NCI-H2171 (cell line): ENCODE measurements at places on chromosomes 1 and 21.

DNA sequence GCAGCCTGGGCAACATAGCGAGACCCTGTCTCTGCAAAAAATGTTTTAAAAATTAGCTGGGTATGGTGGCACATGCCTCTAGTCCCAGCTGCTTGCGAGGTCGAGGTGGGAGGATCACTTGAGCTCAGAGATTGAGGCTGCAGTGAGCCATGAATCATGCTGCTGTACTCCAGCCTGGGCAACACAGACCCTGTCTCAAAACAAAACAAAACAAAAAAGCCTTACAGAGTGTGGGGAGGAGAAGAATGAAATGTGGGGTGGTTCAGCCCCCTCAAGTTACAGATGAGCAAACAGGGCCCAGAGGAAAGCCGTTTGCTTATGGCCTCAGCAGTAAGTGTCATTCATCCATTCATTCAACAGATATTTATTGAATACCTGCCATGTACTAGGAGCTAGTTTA, 40.7 kb downstream of the RPS6KA1 start:
- no peak for DNase-seq

- no peak for DNase-seq
These were observed 22.6 kb upstream of the FCGR2A start for GRCh38 chr1:161482610-161483009.

- DNase-seq: no peak
These were observed 120.1 kb upstream of the NR5A2 start for GRCh38 chr1:199907361-199907760.

GRCh38 chr1:9628541-9629444, 22.7 kb upstream of the PIK3CD start:
- DNase-seq: no peak

DNA sequence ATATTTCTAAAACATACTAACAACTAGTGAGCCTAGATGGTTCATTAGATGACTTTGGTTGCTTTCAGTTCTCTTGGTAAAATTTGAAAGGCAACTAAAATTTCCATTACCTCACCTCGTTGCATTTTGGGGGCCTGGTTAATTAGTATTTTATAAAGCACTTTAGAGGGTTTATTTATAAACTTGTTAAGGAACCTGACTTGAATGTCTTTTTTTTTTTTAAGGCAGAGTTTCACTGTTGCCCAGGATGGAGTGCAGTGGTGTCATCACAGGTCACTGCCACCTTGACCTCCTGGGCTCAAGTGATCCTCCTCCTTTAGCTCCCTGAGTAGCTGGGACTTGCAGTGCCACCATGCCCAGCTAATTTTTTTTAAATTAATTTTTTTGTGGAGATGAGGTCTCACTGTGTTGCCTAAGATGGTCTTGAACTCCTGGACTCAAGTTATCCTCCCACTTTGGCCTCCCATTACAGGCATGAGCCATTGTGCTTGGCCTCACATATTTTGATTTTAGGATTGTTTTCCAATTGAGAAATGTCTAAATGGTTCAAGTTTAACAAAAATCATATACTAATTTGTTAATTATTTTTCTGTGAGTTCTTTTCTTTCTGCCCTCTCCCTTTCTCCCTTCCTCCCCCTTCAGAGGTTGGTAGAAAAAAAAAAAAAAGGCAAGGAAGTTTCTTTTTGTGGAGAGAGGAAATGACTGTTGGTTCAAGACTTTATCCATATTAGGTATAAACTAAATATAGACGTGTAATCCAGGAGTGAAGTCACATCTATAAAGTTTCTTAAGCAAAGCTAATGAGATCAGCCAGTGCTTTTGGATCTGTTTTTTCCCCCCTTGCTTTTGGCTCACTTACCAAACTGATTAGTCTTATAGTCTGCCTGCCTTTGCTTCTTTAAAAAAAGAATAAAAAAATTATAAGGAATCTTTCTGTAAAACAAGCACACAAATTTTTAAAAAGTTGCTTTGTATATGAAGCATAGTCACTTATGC, 24.7 kb downstream of the CLIC4 start:
- DNase-seq: no peak

DNA sequence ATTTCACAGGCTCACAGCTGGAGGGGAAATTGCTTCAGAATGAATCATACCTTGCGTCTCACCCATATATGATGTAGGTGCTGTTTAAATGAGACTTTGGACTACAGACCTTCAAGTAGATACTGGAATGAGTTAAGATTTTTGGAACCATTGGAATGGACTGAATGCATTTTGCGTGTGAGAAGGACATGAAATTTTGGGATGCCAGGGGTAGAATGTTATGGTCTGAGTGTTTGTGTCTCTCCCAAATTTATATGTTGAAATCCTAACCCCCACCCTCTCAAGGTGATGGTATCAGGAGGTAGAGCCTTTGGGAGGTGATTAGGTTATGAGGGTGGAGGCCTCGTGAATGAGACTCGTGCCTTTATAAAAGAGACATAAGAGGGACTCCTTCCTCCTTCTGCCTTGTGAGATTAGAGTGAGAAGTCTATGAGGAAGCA, 41.4 kb downstream of the KCNK1 start:
- DNase-seq: no peak

DNA sequence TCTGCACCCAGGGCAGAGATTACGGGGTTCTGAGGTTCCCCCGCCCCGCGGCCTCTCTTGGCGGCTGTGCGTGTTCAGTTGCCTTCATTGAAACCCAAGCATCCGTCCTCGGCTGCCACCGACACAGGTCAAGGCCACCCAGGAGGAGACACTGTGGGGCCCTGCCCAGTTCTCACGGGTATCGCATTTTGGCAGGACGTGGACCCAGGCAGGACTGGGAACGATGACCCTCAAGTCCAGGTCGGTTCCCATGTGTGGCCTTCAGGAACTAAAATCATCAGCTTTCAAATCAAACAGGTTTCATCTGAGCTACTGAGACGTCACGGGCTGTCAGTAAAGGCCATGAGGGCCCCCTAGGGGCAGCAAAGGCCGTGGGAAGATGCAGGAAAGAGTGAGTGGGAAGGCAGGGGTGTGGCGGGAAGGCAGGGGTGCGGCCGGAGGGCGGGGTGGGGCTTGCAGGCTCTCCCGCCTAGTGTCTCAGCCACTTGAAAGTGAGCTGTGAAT, 7.0 kb upstream of the C1orf174 start:
- no peak for DNase-seq

DNA sequence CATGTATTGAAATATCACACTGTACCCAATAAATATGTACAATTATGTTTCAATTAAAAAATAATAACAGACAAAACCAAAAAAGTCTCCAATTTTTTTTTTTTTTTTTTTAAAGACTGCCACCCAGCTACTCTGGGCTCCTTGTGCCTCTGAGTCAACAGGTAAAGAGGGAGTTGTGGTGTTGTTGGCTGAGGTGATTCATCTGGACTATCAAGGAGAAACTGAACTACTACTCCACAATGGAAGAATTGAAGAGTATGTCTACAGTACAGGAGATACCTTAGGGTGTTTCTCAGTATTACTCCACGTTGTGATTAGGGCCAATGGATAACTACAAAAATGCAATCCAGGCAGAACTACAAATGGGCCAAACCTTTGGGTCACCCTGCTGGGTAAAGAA, 67.9 kb downstream of the SCMH1 start:
- DNase-seq: no peak

GRCh38 chr1:21242846-21243245, 47.4 kb downstream of the ECE1 start:
- DNase-seq: no peak

- no peak for DNase-seq
These were observed 40.0 kb downstream of the GADD45A start for GRCh38 chr1:67724928-67725560.

DNA sequence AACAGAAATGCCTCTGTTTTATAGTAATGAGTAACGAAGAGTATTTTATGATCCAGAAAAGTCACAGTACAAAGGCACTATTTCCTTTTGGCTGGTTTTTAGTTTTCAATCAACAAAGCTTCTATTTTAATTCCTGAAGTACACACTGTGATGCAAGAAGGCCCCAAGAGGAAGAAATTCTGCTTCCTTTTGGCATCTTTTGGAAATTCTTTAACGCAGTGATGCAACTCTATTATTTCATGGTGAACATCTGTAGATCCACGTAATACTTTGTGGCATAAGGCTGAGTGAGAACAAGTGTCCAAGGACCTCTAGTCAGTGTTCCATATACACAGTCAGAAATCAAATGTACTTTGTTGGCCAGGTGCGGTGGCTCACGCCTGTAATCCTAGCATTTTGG, 137.5 kb downstream of the TGFB2 start:
- DNase-seq: no peak

DNA sequence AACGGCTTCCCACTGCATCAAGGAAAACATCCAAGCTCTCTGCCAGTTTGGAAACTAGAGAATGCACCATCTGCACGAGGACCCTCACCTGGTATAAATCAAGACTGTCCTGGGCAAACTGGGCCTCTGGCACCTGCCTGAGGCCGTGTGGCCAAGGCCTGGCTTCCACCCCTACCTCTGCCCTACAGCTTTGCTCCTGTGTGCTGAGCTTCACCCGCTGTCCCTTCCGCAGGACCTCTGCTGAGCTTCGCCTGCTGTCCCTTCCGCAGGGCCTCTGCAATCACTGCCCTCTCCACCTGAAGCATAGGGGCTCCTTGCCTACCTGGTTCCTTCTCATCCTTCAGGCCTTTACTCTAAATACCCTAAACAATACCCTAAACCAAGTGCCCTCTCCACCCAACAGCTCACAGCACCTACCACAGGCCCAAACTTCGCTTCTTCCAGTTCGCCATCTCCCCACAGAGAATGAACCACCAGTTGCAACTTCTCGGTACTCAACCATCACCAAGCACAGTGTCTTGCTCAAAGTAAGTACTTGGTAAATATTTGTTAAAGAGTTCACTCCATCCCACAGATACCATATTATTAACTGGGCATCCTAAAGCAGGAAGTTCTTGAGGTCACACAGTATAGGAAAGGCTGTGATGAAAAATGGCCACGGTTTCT, 18.4 kb downstream of the GNB1 start:
- no peak for DNase-seq

- DNase-seq: no peak
These were observed at the start of gene RSPO1 for GRCh38 chr1:37634244-37634991. TSS of gene RSPO1 (minus strand) at chr1:37634892. CDS start at chr1:37629661, 5,231 bp downstream.
